ENCODE measurements at places on chromosomes 5 and 9.
A peak's percentile ranks its signal among the peaks of the same experiment; 100 is the strongest.

DNA sequence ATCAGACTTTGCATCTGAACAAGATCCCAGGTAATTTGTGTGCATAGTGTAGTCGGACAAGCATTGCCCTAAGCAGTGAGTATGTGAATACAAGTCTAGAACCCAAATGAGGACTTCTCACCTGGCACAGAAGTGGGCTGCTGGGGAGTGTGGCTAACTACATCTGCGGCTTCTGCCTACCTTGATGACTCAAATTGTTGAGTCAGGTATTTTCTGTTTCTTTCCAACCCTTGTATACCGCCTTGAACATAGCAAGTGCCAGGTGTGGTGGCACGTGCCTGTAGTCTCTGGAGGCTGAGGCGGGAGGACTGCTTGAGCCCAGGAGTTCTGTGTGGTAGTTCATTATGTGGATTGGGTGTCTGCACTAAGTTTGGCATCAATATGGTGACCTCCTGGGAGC is 7.9 kb upstream of the JADE2 start:
- no peak for DNase-seq

DNA sequence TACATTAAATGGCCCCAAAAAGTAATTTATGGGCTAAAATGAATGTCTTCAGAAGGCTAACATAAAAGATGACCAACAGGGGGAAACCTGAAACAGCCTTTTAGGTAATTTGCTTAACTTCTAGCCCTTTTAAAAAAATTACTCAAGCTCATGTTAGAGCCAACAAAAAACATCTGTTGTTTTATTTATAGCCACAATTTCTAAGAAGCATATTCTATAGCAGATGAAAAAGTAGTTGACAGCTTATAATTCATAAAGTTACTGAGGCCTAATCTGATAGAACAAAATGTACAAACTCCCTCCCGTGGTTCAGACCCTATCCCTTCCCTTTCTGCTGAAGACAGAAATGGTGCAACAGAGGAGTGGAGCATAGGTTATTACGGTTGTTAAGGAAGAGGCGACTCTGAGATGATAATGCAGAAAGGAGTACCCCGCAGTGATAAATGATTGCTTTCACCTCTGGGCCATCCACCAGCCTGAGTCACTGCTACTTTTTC is 46.1 kb downstream of the PIK3R1 start:
- DNase-seq: no peak

DNA sequence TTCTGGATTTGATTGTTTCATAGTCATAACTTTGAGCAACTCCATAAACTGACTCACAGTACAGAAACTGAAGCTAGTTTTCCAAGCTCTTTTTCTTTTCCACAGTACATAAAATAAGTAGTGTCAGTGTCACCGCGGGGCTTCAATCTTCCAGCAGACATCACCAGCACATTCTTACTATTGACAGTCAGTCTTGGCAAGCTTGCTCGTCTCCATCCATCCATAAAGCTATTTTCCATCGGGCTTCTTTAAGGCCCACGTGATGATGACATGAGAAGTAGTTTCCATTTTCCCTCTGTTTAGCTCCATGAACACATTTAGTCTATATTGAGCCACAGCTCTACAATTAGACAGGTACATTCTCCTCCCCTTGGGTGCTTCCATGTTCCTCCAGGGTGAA is 443.4 kb downstream of the KDM4C start:
- no peak for DNase-seq

DNA sequence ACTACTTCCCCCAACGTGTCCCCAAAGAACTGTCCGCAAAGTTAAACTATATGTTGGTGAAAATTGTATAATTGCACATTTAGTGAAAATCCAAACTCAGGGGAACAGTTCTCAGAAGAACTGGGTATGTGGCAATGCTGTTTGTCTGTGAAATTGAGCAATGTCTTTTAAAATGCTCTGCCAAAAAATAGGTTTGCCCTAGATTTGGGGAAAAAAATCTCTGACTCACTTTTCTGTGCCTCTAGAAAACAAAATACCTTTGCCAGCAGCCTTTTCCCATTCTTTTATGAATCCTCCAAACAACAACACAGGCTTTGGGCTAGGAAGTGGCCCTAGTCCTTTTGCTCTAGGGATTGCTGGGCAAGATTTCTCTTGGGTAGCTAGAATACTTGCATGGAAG is 37.4 kb upstream of the ZNF608 start:
- DNase-seq: no peak

DNA sequence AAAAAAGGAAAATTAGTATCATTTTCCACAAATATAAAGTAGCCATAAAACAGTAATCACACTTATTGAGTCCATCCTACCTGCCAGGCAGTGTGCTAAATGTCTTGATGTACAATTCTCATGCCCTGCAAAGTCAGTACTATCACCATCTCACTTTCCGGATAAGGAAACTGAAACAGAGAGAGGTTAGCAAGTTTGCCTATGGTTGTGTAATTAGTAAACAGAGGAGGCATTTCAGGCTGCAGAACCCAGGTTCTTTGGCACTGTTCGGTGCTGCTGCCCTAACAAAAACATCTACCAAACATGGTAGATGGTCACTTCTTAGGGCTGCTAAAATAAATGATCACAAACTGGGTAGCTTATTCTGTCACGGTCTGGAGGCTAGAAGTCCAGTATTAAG is 22.6 kb downstream of the PLAC8L1 start:
- DNase-seq: no peak

DNA sequence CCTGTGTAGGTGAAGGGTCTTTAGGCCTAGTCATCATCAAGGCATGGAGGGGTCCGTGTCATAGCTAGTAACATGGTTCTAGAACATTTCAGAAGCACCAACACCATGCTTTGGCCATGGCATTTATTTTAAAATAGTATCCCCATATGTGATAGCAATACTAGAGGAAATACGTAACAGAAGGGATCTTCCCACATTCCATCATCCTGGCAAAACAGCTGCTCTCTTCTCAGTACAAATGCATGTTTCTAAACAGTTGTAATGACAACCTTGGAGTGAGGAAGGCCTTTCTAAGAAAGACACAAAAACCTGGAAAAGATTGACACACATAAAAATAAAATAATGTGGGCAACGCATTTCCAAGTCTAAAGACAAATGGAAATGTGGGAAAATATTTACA is 97.6 kb downstream of the GADD45G start:
- DNase-seq: no peak

DNA sequence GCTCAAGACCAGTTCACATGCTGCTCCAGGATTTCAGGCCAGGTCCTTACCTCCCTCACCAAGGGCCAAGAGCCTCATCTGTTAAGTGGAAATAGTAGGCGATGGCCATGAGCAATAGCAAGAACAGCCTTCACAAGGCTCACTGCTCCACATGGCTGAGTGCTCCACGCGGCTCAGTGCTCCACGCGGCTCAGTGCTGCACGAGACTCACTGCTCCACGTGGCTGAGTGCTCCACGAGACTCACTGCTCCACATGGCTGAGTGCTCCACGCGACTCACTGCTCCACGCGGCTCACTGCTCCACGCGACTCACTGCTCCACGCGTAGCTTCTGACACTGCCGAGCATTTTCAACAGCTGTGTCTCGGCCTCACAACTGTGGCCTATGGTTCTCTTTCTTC is 36.4 kb upstream of the ADAMTS2 start:
- no peak for DNase-seq

DNA sequence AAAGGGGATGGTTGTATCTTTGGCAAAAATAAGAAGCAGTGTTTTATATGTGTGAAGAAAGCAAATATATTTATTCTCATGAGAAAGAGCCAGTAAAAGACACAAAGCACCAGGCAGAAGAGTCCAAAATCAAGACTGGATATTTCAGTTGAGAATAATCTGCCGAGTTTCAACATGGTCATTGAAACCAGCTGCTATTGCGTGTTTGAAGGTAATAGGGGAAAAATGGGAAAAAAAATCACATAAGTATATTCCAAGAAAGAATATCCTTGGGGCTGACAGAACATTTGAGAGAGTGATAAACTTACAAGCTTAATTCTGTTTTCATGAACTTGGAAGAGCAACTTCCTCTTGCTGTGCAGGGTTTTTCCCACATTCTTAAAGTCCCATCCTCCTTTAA is 79.9 kb downstream of the ISOC1 start:
- DNase-seq: no peak

DNA sequence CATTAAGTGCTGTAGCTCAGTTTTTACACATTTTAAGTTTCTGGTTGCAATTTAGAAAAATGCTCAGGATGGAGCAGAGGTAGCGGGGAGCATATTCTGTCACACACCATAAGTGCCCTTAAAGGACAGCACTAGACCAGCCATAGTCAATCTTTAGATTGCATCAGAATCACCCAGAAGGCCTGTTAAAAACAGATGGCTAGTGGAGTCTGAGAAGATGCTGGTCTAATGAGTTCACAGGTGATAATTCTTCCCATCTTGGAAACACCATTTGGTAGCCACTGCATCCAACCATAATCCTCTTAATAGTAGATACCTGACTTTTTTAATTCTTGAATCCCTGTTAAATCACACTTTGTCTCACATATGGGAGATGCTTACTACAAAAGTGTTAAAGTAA is 113.2 kb downstream of the CDH18 start:
- DNase-seq: no peak

DNA sequence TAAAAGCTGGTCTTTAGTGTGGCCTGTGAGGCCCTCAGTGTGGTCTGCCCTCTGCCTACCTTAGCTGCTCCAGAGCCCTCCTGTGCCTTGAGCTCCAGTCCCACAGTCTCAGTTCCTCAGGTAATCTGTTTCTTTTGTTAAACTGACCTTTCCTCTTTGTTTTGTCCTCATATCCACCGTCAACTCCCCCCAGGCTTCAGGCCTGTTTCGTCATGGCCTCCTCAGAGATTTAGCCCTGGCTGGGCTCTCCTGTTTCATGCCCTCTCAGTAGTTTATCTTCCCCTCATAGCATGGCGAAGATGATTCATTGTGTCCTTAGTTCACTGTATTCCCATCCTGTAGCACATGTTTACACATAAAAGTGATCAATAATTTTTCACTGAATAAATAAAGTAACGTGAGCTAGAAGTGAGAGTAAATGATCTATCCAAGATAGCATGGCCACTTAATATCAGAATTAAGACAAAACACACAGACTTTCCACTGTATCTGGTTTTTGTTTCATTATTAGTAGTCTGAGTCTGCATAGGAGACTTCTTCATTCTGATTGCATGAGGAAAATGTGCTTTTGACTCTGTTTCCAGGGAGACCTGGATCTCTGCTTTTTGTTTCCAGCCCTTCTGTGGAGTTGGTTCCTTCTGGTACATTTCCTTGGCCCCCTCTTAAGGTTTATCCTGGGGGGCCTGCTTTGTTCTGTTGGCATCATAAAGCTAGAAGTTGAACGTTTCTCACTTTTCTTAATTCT is 70.5 kb downstream of the SNX24 start:
- no peak for DNase-seq

DNA sequence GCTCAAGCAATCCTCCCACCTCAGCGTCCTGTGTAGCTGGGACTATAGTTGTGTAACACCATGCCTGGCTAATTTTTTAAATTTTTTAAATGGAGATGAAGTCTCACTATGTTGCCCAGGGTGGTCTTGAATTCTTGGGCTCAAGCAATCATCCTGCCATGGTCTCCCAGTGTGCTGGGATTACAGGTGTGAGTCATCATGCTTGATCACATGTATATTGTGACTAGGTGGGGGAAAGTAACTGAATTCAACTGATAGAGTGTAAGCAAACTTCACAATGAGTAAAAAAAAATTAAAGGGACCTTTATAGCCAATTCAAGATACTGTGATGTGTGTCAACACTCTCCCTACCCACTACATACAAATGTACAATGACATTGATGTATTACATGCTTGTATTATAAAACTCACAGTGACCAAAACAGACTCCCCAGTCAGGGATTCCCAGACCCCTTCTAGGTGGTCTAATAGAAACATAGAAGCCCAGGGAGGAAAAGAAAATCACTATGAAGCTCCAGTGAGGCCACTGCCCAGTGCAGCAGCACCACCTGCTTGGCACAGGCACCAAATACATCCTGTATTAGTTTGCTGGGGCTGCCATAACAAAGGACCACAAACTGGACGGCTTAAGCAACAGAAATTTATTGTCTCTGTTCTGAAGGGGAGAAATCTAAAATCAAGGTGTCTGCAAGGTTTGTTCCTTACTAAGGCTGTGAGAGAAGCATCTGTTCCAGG is 8.8 kb downstream of the PLGRKT start:
- no peak for DNase-seq

GRCh38 chr9:133683586-133684120 is 47.5 kb downstream of the DBH start:
- DNase-seq: peak; percentile 77

- no peak for DNase-seq
Observed at GRCh38 chr9:123266655-123267399, 1.6 kb downstream of the STRBP start.

DNA sequence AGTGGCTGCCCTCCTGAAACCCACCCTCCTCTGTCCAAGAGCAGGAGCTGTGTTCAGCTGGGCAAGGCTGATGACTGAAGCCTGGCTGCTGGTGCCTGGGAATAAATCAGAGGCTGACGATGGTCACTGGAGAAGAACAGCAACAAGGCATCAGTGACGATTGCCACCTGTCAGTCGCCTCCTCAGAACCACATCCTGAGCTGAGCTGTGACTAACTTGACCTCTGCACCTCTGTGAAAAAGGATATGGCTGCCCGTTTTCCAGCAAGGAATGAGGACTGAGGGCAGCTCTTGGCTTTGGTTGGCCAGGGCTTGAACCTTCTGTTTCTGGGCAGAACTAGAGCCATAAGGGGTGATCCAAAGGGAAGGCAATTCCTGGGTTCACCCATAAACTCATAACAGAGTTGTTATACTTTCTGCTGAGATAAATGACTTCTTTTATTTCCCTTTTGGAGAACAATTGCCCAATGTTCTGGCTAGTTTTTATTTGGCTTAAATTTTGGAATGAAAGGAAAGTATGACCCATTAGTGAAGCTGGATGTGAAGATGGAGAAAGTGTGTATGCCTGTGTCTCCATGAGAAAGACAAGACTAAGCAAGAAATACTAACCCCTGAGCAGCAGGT is 40.1 kb downstream of the TRIP13 start:
- DNase-seq: no peak

DNA sequence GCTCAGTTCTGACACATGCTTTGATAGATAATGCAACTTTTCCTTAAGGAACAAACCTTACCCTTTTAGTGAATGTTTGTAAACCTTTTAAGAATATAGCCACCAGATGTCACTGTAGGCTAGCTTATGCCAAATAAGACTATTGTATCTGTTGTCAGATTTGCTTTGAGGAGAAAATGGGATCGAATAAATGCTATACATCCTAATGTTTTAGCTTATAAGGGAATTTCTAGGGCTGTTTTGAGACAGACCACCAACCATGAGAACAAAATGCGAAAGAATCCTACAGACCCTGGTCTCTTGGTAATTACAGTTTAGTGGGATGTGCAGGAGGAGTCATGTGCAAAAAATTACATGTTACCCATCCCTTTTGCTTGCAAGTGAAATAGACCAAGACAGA is 127.6 kb upstream of the NMUR2 start:
- DNase-seq: no peak

DNA sequence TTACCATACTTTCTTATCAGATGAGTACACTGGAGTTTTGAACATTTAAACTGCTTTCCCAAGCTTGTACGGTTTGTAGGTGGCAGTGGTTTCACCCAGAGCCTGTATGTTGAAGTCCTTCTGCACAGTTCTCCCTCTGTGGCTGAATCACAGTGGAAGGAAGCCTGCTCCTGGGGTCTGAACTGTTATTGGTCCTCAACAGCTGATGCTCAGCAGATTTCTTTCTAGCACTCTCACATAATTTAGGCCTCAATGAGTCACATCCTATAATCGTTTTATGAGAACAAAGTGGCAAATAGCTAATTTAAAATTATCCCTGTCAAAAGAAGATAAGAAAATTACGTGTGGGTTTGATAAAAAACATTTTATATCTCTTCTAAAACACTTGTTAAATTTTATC is 229.7 kb downstream of the TLE4 start:
- no peak for DNase-seq

- DNase-seq: no peak
Observed at GRCh38 chr9:95327239-95327865, 9.8 kb upstream of the FANCC start.

- no peak for DNase-seq
Observed at GRCh38 chr5:3325972-3326840, 269.4 kb upstream of the IRX1 start.
